HCT116 (cell line): ENCODE measurements at places on chromosomes 6 and 20. TPM values are rescaled to one million over a fixed set of nuclear protein-coding genes. Genes with fewer than 3 reads are reported as not detected.

- DNase-seq: no peak
- no peaks in the 10 kb centered on the region for H3K36me3 ChIP-seq
Measured at GRCh38 chr6:150026976-150027805, 1.9 kb upstream of the RAET1L start.

DNA sequence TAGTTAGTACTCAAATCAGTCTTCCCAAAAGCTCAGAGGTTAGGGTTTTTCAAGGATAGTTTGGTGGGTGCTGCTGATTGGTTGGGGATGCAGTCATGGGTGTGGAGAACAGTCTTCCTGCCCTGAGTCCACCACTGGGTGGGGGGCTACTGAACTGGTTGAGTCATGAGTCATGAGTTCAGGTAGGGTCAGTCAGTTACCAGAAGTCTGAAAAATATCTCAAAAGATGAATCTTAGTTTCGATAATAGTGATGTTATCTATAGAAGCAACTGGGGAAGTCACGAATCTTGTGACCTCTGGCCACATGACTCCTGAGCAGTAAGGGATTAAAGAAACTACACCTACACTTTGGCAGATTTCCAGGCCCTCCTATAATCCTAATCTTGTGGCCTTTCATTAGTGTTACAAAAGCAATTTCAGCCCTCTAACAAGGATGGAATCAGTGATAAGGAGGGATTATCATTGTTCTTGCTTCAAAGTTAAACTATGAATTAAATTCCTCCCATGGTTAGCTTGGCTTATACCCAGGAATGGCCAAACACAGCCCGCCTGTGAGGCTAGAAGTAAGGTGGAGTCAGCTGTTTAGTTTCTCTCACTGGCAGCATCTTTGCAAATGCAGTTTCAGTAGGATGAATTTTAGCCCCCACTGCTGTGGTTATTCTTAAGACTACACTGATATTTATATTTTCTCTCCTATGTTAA, 33.3 kb upstream of the NKAIN2 start:
- peaks cover 9% of the 10 kb centered on the region for H3K27me3 ChIP-seq
- no peak overlapping the region for H3K27ac ChIP-seq
- DNase-seq: no peak
- no peaks in the 10 kb centered on the region for H3K36me3 ChIP-seq
- H3K4me3 ChIP-seq: no peak overlapping the region
- no peaks in the 10 kb centered on the region for H3K4me1 ChIP-seq

DNA sequence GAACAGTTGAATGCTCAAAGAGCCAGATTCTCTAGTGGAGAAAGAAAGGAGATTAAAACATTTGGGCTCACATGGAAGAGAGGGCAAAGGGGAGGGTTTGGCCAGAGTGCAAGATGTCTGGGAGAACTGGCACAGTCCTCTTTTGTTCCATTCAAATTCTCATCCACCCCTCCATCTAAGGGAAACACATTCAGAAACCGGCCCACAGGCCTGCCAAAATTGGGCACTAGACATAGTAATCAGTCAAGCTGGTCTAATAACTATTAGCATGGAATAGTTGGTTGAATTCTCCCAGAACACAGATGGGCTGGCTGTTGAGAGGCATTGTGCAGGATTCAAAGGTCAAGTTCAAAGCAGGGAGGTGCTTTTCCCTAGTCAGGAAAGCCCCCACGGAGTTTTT, 341.4 kb upstream of the IRAK1BP1 start:
- no peak overlapping the region for H3K27ac ChIP-seq
- no peak overlapping the region for H3K4me3 ChIP-seq
- no peaks in the 10 kb centered on the region for H3K4me1 ChIP-seq
- H3K27me3 ChIP-seq: no peaks in the 10 kb centered on the region
- no peak for DNase-seq

GRCh38 chr20:61956396-61957342, 109.0 kb downstream of the TAF4 start:
- DNase-seq: no peak
- H3K4me1 ChIP-seq: no peaks in the 10 kb centered on the region
- no peak overlapping the region for H3K4me3 ChIP-seq
- no peak overlapping the region for H3K27ac ChIP-seq

GRCh38 chr6:142943711-142944123, 1.3 kb downstream of the HIVEP2 start:
- no peaks in the 10 kb centered on the region for H3K36me3 ChIP-seq
- peak overlapping the region; percentile 74 for H3K4me3 ChIP-seq
- no peak overlapping the region; the same call in 1 of the 2 replicates for H3K27ac ChIP-seq

DNA sequence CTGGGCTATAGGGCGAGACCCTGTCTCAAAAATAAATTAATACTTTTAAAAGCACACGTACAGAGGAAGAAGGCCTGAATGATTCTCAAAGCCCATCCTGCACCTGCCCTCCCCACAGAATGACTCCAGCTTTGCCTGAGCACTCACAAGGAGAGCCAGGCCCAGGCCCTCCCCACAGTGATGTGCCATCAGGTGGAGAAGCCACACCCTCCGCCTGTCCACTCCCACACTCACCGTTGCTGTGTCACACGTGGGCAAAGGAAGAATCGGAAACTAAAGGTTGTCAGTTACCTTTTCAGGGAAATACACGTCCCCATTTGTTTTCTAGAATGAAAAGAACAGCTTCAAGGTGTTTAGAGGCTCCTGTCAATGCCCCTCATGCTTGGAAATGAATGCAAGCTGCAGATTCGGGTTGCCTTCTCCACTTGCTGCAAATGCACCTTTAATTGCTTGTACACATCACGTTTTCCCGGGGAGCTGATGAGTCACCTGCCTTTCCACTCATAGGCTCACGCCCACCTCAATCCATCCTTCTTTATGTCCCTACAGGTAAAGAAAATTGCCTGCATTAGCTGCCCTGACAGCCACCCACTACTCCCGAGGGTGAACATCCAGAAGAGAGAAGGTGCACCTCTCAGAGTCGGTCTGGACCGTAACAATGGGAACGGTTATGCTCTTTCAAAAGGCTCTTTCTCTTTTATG, 45.5 kb upstream of the AFDN start:
- no peaks in the 10 kb centered on the region for H3K4me1 ChIP-seq
- H3K4me3 ChIP-seq: no peak overlapping the region
- DNase-seq: no peak
- no peak overlapping the region for H3K27ac ChIP-seq
- no peaks in the 10 kb centered on the region for H3K36me3 ChIP-seq

The CST4 gene
- not detected for total RNA-seq

The LIME1 gene
- total RNA-seq: 27.4 TPM
